Stimulated activated CD8-positive, alpha-beta memory T cell treated with anti-CD3 and anti-CD28 coated beads, Interleukin-2, amount 100 ng/mL, for 48 hours (primary cell): ENCODE measurements at places on chromosomes 7 and 10.

DNA sequence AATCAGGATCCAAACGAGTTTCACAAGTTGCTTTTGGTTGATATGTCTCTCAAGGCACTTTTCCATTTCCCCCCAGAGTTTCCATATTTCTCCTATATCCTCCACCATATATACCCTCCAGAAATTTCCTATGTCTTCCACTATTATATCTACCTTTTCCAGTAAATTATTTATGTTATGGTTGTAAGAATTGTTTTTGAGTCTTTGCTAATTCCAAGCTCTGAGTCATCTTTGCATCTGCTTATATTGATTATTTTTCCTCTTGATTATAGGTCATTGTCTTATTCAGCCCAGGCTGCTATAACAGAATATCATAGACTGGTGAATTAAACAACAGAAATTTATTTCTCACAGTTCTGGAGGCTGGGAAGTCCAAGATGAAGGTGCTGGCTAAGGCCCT, 12.7 kb downstream of the TACC2 start:
- no peak for DNase-seq

- no peak for DNase-seq
Measured at GRCh38 chr10:84783386-84783785, 455.0 kb downstream of the CCSER2 start.

DNA sequence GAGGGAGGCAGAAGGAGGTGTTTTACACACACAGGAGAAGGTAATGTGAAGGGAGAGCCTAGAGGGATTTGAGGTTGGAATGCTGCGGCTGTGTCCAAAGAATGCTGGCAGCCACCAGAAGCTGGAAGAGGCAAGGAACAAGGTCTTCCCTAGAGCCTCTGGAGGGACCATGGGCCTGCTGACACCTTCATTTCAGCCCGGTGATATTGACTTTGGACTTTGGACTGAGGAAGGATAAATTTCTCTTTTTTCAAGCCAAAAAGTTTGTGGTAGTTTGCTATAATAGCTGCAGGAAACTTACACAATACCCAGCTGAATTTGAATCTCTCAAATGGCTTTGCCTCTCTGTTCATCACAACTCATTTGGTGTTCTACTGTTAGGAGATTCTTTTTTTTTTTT, 34.6 kb downstream of the UBN2 start:
- no peak for DNase-seq

DNA sequence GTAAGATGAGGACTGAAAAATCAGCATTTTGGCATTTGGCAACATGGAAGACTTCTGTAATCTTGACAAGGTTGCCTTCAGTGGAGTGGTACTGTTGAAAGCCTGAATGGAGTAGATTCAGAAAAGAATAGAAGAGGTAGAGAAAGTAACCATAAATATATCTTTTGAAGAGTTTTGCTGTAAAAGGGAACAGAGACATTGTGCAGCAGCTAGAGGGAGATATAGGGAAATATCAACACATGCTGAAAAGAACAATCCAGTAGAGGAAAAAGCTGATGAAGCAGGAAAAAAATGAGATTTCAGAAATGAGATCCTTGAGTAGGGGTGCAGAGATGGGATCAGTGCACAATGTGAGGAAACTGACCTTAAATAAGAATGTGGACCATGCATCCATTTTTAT, 60.0 kb downstream of the RAPGEF5 start:
- no peak for DNase-seq

DNA sequence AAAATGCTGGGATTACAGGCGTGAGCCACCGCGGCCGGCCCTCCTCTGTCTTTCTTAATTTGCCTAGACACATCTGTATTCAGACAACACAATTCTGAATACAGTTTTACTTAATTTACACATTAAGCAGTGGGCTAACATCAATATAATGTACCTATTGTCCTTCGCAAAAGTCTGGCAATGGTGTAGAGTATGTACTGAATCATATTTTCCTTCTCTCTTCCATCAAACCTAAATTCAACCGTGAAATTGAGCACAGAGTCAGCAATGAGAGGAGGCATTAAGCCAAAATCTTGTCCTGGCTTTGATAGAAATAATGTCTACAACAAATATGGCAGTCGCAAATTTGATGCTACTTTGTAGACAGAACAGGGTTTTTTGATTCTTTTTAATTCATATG, 30.4 kb downstream of the FZD9 start:
- no peak for DNase-seq

DNA sequence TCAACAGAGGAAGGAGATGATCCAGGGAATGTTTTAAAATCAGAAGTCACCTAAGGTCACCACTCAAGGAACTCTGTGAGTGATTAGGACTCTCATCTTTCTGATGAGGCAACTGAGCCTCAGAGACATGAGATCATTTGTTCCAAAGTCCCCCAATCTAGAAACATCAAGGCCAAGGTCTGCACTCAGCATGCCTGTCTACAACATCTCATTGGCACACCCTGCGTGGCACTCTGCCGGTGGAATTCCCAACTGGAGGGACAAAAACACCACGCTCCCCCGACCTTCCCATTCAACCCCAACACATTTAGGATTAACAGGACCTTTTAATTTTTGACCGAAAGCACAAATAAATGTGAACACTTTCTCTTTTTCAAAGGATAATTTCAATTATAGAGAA, 31.4 kb downstream of the CPXM2 start:
- DNase-seq, result no peak

DNA sequence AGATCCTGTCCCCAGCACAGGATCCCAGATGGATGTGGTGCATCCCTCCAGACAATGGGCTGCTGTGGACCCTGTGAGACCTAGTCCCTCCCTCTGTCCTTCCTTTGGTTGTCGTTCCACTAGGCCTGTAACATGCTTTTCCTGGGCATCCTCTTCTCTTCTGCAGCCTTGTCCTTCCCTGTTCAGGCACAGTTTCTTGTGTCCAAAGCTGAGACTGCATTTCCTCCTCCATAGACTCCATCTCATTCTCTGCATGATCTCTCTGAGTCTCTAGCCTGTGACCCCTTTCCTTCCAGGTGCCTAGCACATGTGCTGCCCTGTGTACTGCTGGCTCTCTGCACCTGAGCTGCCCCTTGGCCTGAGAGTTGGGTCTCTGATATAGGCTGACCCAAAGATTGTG, 293.5 kb upstream of the IGFBP3 start:
- no peak for DNase-seq

GRCh38 chr7:80847027-80847426, 71.8 kb downstream of the SEMA3C start:
- DNase-seq, result no peak

- no peak for DNase-seq
Measured at GRCh38 chr7:43559171-43559945, 23.6 kb upstream of the STK17A start.

- no peak for DNase-seq
Measured at GRCh38 chr7:16350634-16351033, 70.7 kb downstream of the CRPPA start.

- DNase-seq, result no peak
Measured at GRCh38 chr7:30914596-30914995, 2.9 kb downstream of the AQP1 start.

- no peak for DNase-seq
Measured at GRCh38 chr7:150398965-150399320, 19.8 kb downstream of the ZNF775 start.

DNA sequence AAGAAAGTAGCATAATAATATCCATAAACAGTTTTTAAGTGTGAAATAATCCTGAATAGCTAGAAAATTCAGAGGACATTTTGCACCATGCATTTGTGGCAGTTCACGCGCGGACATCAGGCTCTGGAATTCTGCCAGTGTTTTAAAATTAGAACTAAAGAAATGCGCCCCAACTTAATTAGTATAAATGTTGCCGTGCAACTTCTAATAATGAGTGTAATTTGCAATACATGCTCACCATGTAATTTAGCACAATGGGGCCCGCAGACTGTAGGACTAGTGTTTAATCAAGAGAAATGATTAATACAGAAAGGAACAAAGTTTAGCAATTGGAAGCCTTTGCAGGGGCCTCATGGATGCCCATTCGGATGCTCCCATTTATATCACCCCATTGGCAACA, 96.6 kb downstream of the PTPRE start:
- DNase-seq, result no peak

DNA sequence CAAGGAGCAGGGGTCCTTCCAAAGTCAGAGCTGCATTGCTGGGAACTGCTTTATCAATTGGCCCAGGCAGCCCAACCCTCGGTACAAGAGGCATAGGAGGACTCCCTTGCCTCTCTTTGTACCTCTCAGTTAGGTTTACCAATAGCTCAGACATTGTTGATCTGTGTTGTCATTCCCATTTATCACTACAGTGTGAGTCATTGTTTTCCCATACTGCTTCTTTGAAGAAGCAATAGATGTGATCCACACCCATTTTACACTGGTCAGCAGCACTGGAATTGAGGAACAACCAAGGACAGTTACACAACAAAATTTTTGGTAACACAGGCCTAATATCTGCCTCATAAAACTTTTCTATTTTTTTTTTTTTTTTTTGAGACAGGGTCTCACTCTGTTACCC, 307.2 kb downstream of the SNX13 start:
- DNase-seq, result no peak

DNA sequence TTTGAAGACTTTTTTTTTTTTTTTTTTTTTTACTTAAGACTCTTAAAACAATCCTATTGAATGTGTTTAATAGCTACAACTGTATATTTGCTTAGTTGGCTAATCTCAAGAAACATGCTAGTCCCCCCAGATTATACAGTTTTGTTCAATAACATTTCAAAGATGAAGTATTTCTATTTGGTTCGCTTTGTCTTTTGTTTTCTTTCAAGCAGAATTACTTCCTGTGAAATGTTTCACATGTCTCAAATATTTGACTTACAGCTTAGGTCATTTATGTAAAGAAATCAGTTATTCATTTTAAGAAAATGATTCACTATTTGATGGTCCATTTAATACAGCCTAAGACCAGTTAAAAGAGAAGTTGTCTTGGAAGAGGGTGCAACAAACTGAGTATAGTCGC, 12.8 kb upstream of the LAMB1 start:
- DNase-seq, result no peak

DNA sequence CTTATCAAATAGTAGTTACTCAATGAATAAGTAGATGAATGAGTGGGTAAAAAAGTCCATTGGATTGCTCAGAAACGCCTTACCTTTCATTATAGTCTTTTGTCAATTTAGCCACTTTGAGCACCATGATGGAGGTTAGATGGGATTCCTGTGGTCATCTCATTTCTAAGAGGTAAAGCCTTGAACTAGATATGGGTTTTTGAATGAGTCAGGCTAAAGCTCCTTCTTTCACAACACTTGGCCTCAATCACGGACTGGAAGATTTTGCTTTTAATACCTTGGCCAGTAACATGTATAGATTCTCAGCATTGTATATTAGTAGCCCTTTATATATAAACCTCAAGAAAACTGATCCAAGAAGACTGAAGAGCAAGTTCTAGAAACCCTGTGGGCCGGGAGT, 99.7 kb upstream of the CCDC6 start:
- DNase-seq, result no peak

- no peak for DNase-seq
Measured at GRCh38 chr7:77354484-77354883, 61.7 kb downstream of the GSAP start.

DNA sequence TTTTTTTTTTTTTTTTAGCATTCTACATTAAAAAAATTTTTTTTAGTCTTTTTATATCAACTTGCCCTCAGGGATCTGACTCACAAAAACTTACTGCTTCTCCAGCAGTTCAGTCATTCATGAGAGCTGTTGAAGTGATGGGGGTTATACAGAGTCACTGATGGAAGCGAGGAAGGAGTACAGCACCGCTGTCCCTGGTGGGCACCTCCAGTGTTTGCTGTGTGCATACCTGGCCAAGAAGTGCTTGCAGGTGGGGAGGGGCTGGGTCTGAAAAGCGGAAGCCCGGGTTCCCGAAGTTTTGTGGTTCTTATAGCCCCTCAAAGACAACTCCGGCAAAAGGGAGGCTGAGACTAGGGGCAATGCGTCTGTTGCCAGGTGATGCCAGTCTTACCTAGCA, 46.2 kb downstream of the MINDY4 start:
- no peak for DNase-seq

- no peak for DNase-seq
Measured at GRCh38 chr10:113264333-113265131, 288.3 kb upstream of the HABP2 start.

GRCh38 chr7:71782051-71782450, 630.1 kb downstream of the CALN1 start:
- no peak for DNase-seq

DNA sequence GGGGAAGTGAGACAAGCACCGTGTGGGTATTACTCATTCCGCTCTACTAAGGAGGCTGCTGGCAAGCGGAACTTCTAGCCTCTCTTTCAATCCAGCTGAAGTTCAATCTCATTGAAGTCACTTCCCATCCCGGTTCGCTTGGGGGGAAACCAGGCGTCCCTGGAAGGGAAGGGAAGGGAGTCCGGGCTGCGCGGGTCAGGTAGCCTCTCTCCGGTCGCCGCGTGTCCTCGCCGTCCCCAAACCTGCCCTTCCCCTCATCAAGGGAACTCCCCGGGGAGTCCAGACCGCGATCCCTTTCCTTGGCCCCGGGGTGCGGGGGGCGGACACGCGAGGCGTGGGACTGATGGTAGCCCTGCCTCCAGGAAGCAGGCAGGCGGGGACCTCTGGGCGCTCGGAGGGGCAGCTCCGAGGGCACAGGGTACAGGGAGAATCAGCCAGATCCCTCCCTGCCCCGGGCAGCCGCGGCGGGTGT, 598 bp upstream of the ZEB1 start:
- DNase-seq, result peak; percentile 52

- DNase-seq, result no peak
Measured at GRCh38 chr7:47384755-47385535, 197.0 kb downstream of the TNS3 start.

GRCh38 chr7:44293561-44294324, 31.7 kb downstream of the CAMK2B start:
- DNase-seq, result no peak

DNA sequence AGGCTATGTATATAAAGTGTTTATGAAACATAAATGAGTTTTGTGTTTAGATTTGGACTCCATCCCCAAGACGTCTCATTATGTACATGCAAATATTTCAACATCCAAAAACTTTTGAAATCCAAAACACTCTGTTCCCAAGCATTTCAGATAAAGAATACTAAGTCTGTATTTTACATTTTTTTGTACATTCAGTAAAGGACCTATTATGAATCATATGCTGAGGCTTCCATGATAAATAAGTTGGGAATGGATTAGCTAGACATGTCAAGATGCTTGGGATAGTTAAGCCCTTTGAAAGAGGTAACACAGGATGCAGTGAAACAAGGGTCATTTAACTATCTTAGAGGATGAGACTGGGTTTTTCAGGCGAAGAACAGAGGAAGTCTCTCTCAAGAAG, 262.9 kb downstream of the SNX13 start:
- no peak for DNase-seq

DNA sequence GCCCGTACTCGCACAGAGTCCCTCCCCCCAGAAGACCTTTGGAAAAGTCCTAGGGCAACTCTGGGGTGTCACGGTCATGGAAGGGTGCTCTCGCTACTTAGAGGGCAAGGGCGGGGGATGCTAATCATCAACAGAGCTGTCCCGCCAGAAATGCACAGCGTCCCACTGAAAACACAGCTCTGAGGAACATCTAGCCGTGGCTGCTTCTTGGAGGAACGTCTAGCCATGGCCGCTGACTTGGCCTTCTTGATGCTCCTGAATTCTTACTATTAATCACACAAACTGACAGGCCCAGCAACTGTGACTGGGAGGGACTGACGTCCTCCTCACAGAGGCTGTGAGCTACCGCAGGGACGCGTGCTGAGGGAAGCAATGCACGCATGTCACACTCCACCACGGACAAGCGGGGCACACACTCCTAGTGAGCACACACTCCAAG, 1.7 kb downstream of the TUBGCP2 start:
- no peak for DNase-seq

GRCh38 chr7:2873686-2874551, 29.8 kb upstream of the GNA12 start:
- no peak for DNase-seq
